ENCODE measurements at places on chromosomes 11 and 22.

DNA sequence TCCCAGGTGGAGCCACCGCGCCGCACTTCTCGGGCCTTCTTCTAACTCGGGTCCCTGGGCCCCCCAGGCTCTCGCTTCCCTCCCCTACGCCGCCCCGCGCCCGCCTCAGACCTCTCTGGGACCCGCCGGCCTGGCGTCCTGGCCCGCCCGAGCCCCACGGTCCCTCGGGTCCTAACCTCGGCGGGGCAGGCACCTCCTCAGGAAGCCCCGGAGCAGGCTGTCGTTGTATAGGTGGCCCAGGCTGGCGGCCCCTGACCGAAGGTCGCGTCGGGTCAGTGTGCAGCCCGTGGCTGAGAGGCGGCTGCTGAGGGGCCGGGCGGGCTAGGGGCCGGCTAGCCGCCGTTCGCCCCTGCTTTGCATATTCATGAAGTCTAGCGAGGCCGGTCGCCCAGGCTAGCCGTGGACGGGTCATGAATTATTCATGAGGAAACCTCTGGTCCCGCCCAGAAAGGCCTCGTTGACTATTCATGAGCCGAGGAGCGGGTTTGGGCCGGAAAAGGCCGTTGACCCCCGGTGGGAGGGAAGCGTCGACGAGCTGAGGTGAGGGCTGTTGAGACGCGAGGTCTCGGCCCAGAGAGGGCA lies at the start of gene HORMAD2:
HORMAD2 (plus strand) TSS at position 513 of the 582 bp plus-strand sequence. CDS start 13,489 bp downstream, outside the sequence.
- no peaks in the 10 kb centered on the region for H3K4me1 ChIP-seq
- DNase-seq, result peak; percentile 95
- no peaks in the 10 kb centered on the region for H3K27me3 ChIP-seq
- no peak within 1 kb of the TSS for H3K4me3 ChIP-seq

DNA sequence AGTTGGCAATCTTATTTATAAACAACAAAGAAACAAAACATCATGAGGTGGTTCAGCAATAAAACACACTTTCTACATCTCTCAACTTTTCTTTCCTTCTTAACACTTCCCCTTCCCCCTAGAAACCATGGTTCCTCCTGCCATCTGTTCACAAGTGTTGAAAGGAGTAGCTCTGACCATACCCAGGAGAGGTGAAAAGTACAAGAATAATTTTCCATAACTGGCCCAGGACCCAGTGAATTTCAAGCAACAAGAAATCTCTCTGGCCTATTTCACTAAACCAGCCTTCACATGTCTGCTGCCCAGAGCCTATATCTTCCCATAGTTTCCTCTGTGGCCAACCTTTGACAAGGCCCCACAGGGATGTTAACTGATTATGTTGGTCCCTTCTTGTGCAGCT lies 98.2 kb upstream of the CEP126 start:
- H3K4me3 ChIP-seq, result no peak overlapping the region
- no peaks in the 10 kb centered on the region for H3K27me3 ChIP-seq
- no peaks in the 10 kb centered on the region for H3K4me1 ChIP-seq
- no peaks in the 10 kb centered on the region for H3K36me3 ChIP-seq
- H3K27ac ChIP-seq, result no peak overlapping the region
- no peak for DNase-seq

- H3K4me1 ChIP-seq, result no peaks in the 10 kb centered on the region
- DNase-seq, result no peak
- no peaks in the 10 kb centered on the region for H3K36me3 ChIP-seq
- no peak overlapping the region for H3K27ac ChIP-seq
- H3K27me3 ChIP-seq, result no peaks in the 10 kb centered on the region
- no peak overlapping the region for H3K4me3 ChIP-seq
These were observed 19.2 kb downstream of the FAM168A start for GRCh38 chr11:73578592-73579185.

GRCh38 chr22:30940685-30941362 lies 27.8 kb downstream of the MORC2 start:
- no peak overlapping the region for H3K4me3 ChIP-seq
- H3K27ac ChIP-seq, result no peak overlapping the region
- H3K36me3 ChIP-seq, result peaks cover 44% of the 10 kb centered on the region
- no peak for DNase-seq
- no peaks in the 10 kb centered on the region for H3K4me1 ChIP-seq
- H3K27me3 ChIP-seq, result no peaks in the 10 kb centered on the region

DNA sequence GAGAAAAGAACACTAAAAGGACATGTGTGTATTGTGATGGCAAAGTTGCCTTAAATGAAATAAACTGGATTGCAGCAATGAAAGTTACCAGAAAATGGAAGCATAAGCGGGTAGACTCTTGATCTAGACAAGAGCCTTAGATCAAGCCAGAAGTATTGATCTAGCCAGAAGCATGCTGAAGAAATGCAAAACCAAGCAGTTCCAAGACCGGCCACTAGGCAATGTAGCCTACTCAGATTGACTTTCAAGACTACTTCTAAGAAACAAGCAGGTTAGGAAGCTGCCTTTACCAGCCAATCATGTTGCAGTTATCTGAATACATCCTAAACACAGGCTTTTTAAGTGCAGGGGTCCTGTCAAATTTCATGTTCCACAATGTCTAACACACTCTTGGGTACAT lies 54.6 kb downstream of the KCNA4 start:
- H3K27me3 ChIP-seq, result no peaks in the 10 kb centered on the region
- no peaks in the 10 kb centered on the region for H3K36me3 ChIP-seq
- DNase-seq, result peak; percentile 75
- no peak overlapping the region for H3K27ac ChIP-seq

DNA sequence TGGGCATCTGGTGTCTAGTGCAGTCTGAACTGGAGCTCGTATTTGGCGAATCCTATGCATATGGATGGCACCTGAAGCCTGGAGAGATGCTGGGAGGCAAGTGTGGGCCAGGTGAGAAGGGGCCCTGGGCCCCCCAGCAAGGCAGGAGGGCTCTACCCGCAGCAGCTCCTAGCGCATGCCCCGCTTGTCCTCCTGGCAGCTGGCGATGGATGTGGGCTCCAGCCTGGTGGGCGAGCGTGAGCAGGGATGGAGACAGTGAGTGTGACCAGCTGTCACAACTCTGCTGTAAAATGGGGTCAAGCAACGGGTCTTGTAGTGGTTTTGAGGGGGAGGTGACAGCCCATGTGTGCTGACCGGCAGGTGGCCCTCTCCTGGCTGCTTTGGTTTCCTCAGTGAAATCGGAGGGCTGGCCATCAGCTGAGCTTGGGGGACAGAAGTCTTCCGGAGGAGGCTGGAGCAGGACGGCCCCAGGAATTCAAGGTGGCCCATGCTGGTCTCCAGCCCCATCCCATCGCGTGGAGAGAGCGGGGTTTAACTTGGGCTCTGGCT lies 12.0 kb downstream of the FRMD8 start:
- peaks cover 9% of the 10 kb centered on the region for H3K36me3 ChIP-seq
- H3K27me3 ChIP-seq, result no peaks in the 10 kb centered on the region
- H3K27ac ChIP-seq, result no peak overlapping the region
- no peak for DNase-seq
- H3K4me1 ChIP-seq, result no peaks in the 10 kb centered on the region

DNA sequence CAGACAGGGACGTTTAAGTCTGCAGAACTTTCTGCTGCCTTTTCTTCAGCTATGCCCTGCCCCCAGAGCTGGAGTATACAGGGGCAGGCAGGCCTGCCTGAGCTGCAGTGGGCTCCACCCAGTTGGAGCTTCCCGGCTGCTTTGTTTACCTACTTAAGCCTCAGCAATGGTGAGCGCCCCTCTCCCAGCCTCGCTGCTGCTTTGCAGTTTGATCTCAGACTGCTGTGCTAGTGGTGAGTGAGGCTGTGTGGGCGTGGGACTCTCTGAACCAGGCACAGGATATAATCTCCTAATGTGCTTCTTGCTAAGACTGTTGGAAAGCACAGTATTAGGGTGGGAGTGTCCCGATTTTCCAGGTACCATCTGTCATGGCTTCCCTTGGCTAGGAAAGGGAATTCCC lies 38.5 kb downstream of the NELL1 start:
- DNase-seq, result no peak
- no peak overlapping the region for H3K4me3 ChIP-seq
- no peaks in the 10 kb centered on the region for H3K36me3 ChIP-seq
- no peaks in the 10 kb centered on the region for H3K27me3 ChIP-seq
- H3K4me1 ChIP-seq, result no peaks in the 10 kb centered on the region

DNA sequence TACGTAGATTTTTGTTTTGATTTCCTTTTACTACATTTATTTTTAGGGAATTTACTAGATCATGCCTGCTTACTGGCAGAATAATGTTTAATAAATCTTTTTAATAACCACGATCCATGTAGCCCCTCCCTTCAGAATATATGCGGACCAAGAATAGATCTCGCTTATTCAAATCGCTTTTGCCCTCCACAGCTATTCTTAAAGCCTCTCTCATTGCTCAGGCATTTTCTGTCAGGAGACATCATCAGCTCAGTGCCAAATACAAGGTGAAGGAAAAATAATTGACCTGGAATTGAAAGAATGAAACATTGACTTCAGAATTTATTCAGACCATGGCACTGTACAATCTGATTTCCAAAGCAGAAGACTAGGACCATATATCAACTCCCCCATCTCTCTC lies 10.0 kb upstream of the JAML start:
- no peak overlapping the region for H3K4me3 ChIP-seq
- H3K36me3 ChIP-seq, result no peaks in the 10 kb centered on the region
- no peaks in the 10 kb centered on the region for H3K4me1 ChIP-seq
- no peaks in the 10 kb centered on the region for H3K27me3 ChIP-seq
- DNase-seq, result no peak
- no peak overlapping the region for H3K27ac ChIP-seq

- H3K36me3 ChIP-seq, result no peaks in the 10 kb centered on the region
- H3K4me1 ChIP-seq, result peaks cover 4% of the 10 kb centered on the region
- peak; percentile 60 for DNase-seq
- H3K27me3 ChIP-seq, result no peaks in the 10 kb centered on the region
- H3K27ac ChIP-seq, result no peak overlapping the region
These were observed 62.2 kb downstream of the PARVA start for GRCh38 chr11:12439615-12440014.

GRCh38 chr11:34564406-34564805 lies 50.8 kb upstream of the ELF5 start:
- DNase-seq, result peak; percentile 92
- H3K4me3 ChIP-seq, result no peak overlapping the region
- no peaks in the 10 kb centered on the region for H3K27me3 ChIP-seq
- no peak overlapping the region for H3K27ac ChIP-seq
- no peaks in the 10 kb centered on the region for H3K36me3 ChIP-seq

DNA sequence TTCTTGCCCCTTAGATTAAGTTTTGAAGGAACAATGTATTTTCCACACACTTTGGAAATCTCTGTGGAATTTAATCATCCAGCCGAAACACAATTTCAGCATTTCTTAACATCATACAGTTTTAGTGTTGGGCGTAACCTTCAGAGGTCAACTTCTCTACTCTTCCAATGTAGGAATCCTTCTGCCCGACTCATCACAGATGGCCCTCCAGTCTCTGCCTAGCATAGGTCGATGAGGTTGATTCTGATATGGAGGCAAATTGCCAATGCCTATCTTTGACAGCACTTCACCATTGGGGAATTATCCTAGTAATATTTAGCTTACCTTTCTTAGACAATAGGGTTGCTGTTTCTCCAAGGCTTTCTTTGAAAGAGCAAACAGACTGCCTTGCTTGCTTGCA lies 175.7 kb upstream of the TTC12 start:
- no peak overlapping the region for H3K4me3 ChIP-seq
- H3K27ac ChIP-seq, result no peak overlapping the region
- H3K4me1 ChIP-seq, result no peaks in the 10 kb centered on the region
- H3K36me3 ChIP-seq, result no peaks in the 10 kb centered on the region
- DNase-seq, result no peak

- DNase-seq, result peak; percentile 45
- H3K36me3 ChIP-seq, result peaks cover 2% of the 10 kb centered on the region
- H3K4me3 ChIP-seq, result no peak overlapping the region
- H3K27me3 ChIP-seq, result no peaks in the 10 kb centered on the region
- H3K27ac ChIP-seq, result no peak overlapping the region
- H3K4me1 ChIP-seq, result no peaks in the 10 kb centered on the region
These were observed 75.8 kb downstream of the ARHGAP8 start for GRCh38 chr22:44828193-44828592.

- peak; percentile 63 for DNase-seq
- no peak overlapping the region for H3K27ac ChIP-seq
- no peak overlapping the region for H3K4me3 ChIP-seq
- H3K27me3 ChIP-seq, result no peaks in the 10 kb centered on the region
- H3K36me3 ChIP-seq, result no peaks in the 10 kb centered on the region
These were observed 10.2 kb upstream of the LDHA start for GRCh38 chr11:18384157-18384641.

DNA sequence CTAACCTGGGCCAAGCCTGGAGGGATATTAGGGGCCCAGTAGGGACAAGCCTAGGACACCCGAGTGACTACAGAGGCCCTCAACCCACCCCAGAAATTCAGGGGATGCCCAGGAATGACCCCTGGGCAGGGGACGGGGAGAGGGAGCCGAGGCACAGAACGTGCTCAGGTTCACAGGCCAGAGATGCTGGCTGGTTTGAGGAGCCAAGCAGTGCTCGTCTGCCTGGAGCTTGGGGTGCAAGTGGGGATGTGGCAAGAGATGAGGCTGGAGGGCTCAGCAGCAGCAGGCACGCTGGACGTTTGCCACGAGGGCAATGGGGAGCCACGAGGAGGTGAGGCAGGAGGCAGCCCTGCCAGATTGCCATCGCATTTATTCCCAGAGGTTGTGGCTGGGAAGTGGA lies 34.0 kb upstream of the EMID1 start:
- no peak overlapping the region for H3K27ac ChIP-seq
- no peak for DNase-seq
- no peaks in the 10 kb centered on the region for H3K27me3 ChIP-seq

DNA sequence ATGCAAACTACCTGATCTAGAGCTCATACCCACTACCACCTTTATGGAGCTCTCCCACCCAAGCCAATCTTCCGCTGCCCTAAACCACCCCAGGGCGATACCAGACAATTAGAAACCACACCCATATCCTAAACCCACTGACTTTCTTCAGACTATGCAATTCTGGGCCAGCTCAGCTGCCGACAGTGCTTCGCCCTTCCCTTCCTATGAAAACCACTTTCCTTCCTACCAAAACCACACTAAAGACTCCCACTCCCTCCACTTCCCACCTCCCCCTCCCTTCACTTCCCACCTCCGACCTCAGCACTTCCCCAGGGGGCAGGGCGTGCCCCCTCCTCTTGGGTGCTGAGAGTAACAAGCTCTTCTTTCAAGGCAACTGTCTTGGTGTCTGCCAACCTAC lies 25.1 kb downstream of the B3GAT1 start:
- no peaks in the 10 kb centered on the region for H3K4me1 ChIP-seq
- H3K27ac ChIP-seq, result no peak overlapping the region
- H3K36me3 ChIP-seq, result peaks cover 2% of the 10 kb centered on the region
- no peaks in the 10 kb centered on the region for H3K27me3 ChIP-seq
- no peak overlapping the region for H3K4me3 ChIP-seq

- no peaks in the 10 kb centered on the region for H3K36me3 ChIP-seq
- H3K27ac ChIP-seq, result no peak overlapping the region
- H3K4me1 ChIP-seq, result no peaks in the 10 kb centered on the region
- no peaks in the 10 kb centered on the region for H3K27me3 ChIP-seq
These were observed 11.7 kb upstream of the LDLRAD3 start for GRCh38 chr11:35932121-35932520.

- no peaks in the 10 kb centered on the region for H3K36me3 ChIP-seq
- H3K4me1 ChIP-seq, result no peaks in the 10 kb centered on the region
- peak overlapping the region; percentile 70 for H3K4me3 ChIP-seq
- DNase-seq, result no peak
- no peak overlapping the region for H3K27ac ChIP-seq
These were observed 1.0 kb downstream of the SFI1 start for GRCh38 chr22:31497148-31497938.
